ENCODE measurements at places on chromosomes 7 and 10.

GRCh38 chr7:40621592-40621998 lies 486.8 kb downstream of the SUGCT start:
- no peak for DNase-seq

DNA sequence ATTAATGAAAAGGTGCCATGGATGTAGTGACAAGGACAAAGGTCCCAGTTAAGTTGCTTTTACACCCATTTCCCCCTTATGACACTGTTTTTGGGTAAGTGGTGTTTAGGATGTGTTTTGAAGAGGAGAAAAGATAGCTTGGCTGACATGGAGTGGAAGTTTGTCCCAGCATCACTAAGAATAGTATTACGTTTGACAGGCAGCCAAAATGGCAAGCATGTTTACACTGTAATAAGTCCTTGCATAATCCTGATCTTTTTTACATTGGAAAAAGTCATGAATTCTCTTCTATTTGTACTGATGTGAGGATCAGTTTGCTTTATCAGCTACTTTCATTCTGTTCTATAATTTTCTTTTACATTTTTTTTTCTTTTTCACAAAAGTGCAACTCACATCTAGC lies 137.8 kb downstream of the CHRM2 start:
- DNase-seq = no peak

- no peak for DNase-seq
Observed at GRCh38 chr10:12723220-12723619, 278.3 kb downstream of the CCDC3 start.

GRCh38 chr7:137020351-137020750 lies 151.9 kb downstream of the CHRM2 start:
- no peak for DNase-seq

- DNase-seq = no peak
Observed at GRCh38 chr7:712381-713138, 13.9 kb upstream of the DNAAF5 start.

- no peak for DNase-seq
Observed at GRCh38 chr10:58322072-58322834, 12.6 kb upstream of the UBE2D1 start.

- DNase-seq = peak; percentile 98
Observed at GRCh38 chr10:89086801-89087521, 96.4 kb downstream of the FAS start.
